ENCODE measurements at places on chromosomes 1 and 21.

- no peak for DNase-seq
Measured at GRCh38 chr1:180696361-180696760, 64.5 kb downstream of the XPR1 start.

GRCh38 chr1:8821084-8821483, 3.6 kb upstream of the RERE start:
- no peak for DNase-seq

DNA sequence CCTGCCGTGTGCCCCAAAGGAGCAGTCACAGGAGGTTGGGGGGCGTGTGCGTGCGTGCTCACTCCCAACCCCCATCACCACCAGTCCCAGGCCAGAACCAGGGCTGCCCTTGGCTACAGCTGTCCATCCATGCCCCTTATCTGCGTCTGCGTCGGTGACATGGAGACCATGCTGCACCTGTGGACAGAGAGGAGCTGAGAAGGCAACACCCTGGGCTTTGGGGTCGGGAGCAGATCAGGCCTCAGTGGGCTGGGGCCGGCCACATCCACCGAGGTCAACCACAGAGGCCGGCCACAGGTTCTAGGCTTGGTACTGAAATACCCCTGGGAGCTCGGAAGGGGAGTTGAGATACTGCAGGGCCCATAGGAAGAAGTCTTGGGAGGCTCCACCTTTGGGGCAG, 23.5 kb downstream of the COL6A1 start:
- DNase-seq, result peak; percentile 34

DNA sequence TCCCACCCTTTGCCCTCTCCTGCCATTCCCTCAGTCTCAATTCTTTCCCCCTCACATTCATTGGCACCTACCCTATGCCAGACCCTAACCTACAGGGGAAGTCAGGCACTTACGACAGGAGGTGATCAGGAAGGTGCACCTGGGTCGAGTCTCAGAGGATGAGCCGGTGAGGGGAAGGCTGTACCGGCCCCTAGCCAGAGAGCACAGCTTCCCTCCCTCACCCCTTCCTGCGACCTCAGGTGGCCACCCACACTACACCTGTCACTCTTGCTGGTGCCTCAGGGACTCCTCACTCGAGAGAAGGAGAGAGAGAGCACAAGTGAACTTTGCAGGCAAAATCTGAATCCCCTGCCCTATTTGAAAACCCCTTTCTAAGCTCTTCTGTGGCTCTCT, 1.7 kb upstream of the MYOM3 start:
- no peak for DNase-seq

DNA sequence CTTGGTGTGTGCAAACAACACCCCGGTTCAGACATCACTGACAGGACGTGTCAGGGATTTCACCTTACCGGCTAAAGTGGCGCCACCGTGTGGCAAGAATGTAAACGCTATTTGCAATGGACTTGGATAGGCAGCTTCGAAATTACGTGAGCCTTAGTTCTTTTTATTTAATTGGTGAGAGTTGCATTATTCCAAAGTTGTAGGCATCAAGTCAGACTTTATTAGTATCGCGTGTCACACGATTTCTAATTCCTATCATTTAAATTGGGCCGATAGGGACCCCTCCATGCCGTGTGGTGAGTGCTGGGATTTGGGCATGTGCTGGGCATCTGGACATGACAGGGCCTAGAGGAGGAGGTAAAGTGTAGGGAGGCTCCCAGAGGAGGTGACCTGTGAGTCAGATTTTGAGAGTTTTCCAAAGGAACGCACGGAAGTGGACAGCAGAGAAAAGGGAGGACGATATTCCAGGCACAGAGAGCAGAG, 14.5 kb upstream of the CPT2 start:
- peak; percentile 77 for DNase-seq

DNA sequence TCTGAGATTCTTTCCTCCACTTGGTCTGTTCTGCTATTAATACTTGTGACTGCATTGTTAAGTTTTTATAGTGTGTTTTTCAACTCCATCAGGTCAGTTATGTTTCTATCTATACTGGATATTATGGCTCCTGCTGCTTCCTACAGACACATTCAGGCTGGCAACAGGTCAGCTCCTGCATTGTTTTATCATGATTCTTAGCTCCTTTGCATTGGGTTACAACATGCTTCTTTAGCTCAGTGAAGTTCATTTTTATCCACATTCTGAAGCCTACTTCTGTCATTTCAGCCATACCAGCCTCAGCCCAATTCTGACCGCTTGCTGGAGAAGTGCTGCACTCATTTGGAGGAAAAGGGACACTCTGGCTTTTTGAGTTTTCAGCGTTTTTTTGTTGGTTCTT, 37.3 kb upstream of the F3 start:
- DNase-seq, result no peak

- no peak for DNase-seq
Measured at GRCh38 chr1:156859523-156860112, 701 bp upstream of the INSRR start.

DNA sequence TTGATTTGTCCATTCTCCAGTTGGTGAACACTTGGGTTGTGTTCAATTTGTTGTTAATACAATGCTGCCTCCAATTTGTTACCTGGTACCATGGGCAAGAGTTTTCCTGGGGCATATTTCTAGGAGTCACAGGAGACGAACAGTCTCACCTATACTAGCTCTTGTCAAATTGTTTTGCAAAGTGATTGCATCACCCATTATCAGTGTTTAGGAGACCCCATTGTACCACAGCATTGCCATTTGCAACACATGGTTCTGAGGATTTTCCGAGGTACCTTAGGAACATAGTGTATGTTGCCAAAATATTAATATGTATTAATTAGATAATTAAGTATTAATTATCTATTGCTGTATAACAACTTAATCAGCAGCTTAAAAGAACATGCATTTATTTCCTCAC, 97.8 kb downstream of the LPAR3 start:
- DNase-seq, result no peak

GRCh38 chr1:71649608-71650007, 568.8 kb upstream of the ZRANB2 start:
- no peak for DNase-seq

GRCh38 chr1:215605011-215605621, 38.0 kb downstream of the KCTD3 start:
- DNase-seq, result no peak

DNA sequence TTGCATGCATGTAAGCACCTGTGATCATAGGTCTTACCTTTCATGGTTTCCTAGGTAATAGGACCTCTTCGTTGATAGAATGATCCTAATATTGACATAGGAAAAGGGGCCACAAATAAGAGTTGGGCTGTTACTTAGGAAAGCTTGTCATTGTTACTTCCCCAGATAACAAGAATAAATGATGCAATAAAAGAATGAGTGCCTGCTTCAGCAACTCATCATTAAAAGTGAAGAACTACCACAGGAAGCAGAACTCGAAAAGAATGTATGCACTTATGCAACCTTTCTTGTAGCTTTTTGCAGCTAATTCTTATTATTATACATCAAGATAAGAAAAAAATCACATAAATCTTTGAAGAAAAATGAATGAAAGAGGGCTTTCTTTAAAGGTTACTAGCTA, 548.6 kb downstream of the LTN1 start:
- no peak for DNase-seq

- no peak for DNase-seq
Measured at GRCh38 chr1:78102082-78102481, 56.3 kb downstream of the GIPC2 start.

GRCh38 chr1:156559086-156559796, 13.1 kb downstream of the IQGAP3 start:
- no peak for DNase-seq

DNA sequence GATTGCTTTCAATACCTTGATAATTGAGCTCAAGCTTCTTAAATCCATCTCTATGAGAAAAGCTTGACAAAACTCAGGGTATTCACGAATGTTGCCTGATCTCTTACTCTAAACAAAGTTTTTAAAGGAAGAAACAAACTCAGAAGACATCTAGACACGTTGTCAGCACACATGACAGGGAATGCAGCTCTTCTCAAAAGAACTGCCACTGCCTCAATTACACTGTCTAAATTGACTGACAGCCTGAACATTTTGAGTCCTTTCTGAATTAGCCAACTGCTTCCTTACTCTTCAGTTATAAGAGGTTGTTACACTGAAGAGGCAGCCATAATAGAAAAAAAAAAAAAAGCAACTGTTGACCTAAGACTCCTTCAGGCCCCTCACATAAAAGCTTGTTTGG, 1646.7 kb upstream of the B3GALT2 start:
- DNase-seq, result no peak

GRCh38 chr21:42310411-42311001, 4.7 kb downstream of the TFF3 start:
- no peak for DNase-seq

GRCh38 chr1:240663169-240663879, 51.4 kb upstream of the GREM2 start:
- no peak for DNase-seq

DNA sequence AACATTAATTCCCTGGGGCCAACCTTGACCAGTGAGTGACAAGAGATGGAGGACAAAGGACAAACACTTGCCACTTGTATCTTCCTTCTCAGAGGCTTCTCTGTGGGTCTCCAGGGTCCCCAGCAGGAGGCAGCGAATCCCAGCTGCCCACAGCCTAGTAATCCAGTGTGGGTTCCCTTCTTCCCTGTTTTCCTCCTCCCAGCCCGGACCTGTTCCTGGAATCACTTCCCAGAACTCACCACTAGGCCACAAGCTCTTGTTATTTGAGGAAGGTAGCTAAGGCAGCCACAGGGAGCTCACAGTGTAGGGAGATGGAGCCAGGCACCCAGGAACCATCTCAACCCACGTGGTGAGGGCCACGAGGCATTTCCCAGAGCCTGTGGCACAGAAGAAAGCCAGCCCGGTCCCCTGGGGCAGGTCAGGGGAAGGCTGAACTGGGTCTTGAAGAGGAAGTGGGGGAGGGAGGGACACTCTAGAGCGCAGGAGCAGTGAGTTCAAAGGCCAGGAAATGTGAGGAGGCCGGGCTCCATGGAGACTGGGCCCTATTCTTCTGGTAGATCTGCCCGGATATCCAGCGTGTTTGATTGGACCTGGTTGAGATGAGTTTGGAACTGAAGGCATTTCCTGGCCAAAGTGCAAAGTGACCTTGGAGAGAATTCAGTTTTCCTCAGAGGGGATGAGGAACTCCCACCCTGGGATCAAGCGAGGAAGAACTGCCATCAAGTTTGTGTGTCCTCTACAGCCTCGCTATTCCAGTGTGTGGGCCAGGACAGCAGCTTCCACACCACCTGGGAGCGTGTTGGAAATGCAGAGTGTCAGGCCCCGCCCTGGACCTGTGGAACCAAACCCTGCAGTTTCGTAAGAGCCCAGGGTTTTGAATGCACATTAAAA, 20.3 kb upstream of the C2CD2 start:
- DNase-seq, result peak; percentile 44

GRCh38 chr1:22508329-22508728, 55.0 kb upstream of the EPHA8 start:
- no peak for DNase-seq

DNA sequence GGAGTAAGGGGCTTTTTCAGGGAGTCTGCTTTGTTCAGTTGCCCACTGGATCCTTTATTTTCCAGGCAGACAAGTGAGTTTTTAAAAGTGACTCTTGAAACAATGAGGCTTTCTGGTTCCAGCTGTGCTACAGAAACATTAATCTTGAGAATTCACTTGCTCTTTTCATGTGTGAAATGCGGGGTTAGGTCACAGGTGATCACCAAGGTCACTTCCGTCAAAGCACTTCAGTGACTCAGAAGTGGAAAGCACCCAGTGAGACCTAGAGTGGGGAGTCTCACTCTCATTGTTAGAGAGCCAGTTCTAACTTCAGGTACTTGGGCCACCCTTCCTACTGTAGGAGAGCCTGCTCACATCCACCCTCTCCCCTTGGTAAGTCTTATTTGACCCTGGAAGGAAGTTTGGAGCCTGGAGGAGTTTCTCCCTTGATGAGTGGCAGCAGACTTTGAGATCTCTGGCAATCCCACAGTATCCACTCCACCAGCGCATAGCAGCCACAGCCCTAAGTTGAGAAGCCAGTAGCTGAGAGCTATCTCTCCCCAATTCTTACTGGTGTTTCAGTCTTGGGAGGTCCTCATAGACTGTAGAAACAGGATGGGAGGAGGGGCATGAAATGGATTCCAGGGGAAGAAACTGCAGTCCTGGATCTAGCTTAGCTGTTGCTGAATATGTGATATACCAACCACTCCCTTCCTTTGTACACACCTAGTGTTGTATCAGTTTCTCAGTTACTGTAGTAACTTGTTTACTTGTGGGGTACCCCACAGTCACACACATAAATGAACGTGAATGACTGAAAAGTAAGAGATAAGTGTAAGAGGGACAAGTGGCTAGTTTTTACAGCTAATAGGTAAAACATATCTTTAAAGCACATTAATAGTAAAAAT, 3.1 kb downstream of the TACSTD2 start:
- no peak for DNase-seq

GRCh38 chr1:187577610-187578009, 748.9 kb downstream of the PLA2G4A start:
- no peak for DNase-seq

GRCh38 chr1:80767711-80768110, 1033.0 kb upstream of the ADGRL2 start:
- DNase-seq, result no peak

GRCh38 chr1:183841550-183841949, 36.6 kb downstream of the RGL1 start:
- no peak for DNase-seq

GRCh38 chr1:36304970-36305914, 926 bp upstream of the SH3D21 start:
- DNase-seq, result no peak
